Activated T-cell treated with anti-CD3 and anti-CD28 coated beads for 48 hours (primary cell): ENCODE measurements at places on chromosomes 3 and 15.

- DNase-seq, result no peak
Observed at GRCh38 chr3:115975796-115976195, 352.5 kb downstream of the GAP43 start.

- DNase-seq, result no peak
Observed at GRCh38 chr15:38054488-38054887, 120.0 kb downstream of the TMCO5A start.

- DNase-seq, result no peak
Observed at GRCh38 chr3:190502946-190503345, 10.9 kb upstream of the IL1RAP start.

- no peak for DNase-seq
Observed at GRCh38 chr15:75736256-75736655, 23.6 kb upstream of the CSPG4 start.

GRCh38 chr3:197521277-197522182 lies 34.2 kb downstream of the BDH1 start:
- no peak for DNase-seq

DNA sequence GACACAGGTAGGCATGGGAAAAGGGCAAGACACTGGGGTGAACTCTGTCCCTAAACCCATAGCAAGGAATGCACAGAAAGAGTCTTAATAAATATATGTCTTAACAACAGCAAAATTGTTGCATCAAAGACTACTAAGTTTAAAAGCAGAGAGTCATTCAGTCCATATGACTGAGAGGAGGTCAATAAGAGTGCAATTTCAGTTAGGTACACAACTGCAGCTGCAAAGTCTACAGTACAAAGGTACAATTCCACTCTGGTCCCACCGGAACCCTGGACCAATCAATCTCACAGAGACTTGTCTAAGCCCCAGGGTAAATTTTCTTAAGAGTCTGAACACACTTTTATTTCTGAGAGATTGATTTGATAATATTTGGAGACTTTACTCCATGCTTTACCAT lies 6.9 kb downstream of the CP start:
- DNase-seq, result no peak

DNA sequence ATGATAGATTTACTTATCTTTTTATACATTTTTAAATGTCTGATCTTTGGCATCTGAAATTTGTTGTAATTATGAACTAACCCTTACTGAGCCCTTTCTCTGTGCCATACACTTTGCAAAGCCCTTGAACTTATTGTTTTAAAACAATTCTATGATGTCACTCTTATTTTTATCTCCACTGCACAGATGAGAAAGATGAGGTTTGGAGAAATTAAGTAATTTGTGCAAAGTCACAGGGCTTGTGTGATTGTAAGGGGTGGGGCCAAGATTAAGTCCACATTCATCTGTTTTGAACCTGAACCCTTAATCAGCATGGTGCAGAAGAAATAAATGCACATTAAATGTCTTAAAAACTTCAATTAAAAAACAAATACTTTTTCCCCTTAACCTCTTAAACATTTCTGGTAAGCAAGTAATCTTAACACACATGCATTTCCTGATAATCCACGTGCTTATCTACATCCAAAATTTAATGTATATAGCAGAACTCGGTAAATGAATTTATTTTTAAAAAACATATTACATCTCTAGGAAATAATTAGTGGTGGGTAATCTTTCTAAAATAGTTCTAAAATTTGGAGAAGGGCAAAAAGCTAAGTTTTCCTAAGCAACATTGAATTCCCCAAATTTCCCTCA lies 189.8 kb upstream of the TBC1D5 start:
- DNase-seq, result no peak

- no peak for DNase-seq
Observed at GRCh38 chr3:113100063-113100462, 109.3 kb downstream of the GTPBP8 start.

DNA sequence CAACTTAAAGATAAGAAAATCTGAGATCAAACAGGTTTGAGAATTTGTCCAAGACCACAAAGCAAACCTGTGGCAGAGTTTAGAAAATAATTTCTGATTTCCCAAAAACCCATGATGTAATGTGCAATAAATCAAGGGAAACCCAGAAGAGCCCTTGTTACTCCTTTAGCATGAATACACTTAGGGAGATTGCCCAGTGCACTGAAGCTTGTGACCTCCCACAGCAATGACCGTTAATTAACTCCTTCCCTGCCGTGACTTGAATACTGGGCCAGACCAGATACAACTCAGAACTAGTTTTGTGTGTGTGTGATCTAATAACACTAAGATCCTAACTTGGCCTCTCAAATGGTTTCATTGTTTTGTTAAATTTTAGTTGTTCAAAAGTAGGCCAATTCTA lies 2.5 kb downstream of the PRKAR2A start:
- no peak for DNase-seq

DNA sequence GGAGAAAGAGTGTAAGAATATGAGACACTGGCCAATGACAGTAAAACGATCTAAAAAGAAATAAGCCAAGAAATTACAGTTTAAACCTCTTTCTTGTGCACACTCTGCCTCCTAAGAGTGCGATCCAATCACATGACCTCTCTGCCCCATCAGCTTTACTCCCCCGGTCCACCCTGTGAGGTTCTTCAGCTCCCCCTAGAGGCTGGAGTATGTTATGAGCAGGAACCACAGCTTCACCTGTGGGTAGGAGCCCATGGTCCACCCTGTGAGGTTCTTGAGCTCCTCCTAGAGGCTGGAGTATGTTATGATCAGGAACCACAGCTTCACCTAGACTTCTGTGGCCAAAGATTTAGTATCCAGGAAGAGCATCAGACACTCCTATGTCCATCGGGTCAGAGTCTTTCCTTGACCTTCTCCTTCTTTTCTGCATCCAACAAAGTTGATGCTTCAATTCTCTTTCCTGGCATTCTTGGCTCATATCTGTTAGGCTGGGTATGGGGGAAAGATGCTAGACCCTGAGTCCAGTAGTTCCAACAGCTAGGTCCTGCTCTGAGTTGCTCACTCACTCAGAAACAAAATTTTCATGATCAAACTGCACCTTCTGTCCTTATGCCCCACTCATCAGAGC lies 164.0 kb downstream of the MINAR1 start:
- DNase-seq, result peak; percentile 48

GRCh38 chr3:50233176-50233575 lies 2.8 kb upstream of the GNAI2 start:
- no peak for DNase-seq

GRCh38 chr15:88707771-88708654 lies 69.2 kb downstream of the ISG20 start:
- no peak for DNase-seq

- DNase-seq, result no peak
Observed at GRCh38 chr15:49418811-49419210, 4.2 kb upstream of the FGF7 start.

DNA sequence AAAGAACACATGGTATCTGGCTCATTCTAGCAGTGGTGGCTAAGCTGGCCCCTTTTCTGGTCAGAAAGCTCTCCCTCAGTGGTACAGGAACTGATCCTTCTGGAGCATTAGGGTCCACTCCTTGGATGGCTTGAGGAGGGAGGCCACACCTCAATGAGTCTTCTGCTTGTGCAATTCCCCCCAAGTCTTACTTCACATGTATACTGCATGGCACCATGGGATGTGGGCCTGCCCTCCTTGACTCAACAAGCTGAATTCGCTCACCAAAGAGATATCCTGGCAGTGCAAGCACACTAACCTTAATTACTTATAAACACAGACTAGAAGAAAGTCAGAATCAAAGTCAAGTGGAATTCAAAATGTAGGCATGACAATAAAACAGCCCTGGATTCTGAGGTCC lies 133.8 kb upstream of the SLC2A2 start:
- no peak for DNase-seq

DNA sequence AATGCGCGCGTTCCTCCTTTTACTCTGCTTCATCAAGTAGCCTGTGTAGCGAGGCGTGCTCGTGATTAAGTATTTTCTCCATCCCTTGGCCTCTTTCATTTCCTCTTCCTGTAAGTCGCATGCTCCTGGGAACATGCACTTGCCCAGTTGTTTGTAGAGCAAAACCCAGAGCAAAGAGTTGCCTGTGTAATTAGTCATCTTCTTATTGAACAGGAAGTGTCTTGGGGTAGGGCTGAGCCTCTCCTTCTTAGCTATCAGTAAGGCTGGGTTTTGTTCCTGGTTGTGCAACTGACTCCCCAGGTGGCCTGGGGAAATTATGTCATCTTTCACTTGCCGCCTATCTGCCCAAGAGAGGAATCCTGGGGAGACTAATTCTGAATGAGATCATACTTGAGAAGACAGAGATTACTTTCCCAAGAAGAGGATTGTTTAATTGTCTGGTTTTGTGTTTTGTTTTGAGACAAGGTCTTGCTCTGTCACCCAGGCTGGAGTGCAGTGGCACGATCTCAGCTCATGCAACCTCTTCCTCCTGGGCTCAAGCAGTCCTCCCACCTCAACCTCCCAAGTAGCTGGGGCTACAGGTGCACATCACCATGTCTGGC lies 14.9 kb downstream of the LIPH start:
- DNase-seq, result peak; percentile 43

- no peak for DNase-seq
Observed at GRCh38 chr3:89522155-89522554, 414.7 kb downstream of the EPHA3 start.

DNA sequence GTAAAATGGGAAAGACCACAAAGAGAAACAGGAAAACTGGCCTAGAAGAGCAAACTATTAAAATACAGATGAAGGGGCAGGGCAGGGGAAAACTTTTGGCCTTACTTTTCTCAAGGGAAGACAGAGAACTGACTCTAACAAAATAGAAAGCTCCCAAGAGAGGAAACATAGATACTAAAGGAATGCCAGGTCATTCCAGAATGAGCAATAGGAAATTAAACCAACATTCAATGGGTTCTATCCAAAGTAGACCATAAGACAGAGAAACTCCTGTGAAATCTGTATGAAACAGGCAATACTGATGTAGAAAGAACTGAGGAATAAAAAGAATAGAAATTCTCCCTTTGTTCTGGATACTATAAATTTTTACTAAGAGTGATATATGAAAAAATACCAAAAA lies 491.8 kb downstream of the MECOM start:
- no peak for DNase-seq

DNA sequence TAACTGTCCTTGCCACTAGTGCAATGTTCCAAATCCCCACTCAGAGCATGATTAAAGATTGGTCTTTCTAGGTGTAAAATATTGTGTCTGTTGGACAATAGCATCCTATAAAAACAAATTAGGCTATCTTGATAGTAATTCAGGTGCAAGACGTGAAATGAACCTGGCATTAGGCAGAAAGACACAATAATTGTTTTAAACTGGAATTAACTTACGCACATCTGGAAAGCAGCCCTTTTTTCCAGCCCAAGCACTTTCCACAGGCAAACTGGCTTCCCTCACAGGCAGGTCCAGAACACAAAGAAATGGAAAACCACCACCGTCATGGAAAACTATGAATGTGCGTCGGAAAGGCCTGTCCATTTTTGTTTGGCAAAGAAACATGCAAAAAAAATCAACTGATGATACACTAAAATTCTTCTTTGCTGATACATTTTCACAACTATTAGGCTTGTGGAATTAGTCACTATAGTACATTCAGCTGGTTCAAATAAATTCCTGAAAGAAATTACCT lies 474.7 kb upstream of the IL12A start:
- DNase-seq, result no peak

- DNase-seq, result no peak
Observed at GRCh38 chr15:71116366-71116765, 1.1 kb downstream of the THSD4 start.

DNA sequence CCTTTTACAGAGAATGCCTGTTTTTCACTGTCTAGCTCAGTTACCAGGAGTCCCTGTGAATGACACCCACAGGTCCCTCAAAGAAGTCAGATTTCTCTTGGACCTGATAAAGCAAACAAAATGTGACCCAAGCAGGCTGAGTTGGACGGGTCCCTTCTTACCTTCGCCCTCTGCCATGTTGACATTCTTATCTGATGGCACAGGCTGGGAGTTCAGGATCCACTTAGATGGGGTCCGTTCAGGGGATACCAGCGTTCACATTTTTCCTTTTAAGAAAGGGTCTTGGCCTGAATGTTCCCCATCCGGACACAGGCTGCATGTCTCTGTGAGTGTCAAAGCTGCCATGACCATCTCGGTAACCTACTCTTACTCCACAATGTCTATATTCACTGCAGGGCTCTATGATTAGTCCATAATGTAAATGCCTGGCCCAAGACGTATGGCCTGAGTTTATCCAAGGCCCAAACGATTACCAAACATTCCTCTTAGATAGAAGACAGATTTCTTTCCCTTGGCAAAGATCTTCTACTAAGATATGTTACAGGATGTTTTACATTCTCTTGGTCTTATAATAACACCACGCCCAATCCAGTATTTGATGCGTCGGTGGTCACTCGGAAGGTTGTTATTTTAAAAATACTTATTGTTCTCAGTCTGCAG lies 179.1 kb downstream of the THSD4 start:
- DNase-seq, result no peak

DNA sequence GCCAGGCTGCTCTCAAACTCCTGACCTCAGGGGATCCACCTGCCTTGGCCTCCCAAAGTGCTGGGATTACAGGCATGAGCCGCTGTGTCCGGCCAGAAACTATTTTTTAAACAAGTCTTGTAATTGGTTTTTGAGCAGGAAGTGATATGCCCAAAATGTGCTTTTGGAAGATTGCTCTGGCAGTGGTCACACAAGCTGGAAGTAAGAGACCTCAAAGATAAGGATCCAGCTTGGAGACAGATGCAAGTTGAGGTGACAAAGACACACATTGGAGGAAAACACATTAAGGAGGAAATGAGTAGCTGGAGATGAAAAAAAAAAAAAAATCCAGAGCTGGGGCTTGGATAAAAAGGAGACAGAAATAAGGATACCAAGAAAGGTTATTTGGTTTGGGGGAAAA lies 6.3 kb downstream of the TM4SF18 start:
- no peak for DNase-seq

DNA sequence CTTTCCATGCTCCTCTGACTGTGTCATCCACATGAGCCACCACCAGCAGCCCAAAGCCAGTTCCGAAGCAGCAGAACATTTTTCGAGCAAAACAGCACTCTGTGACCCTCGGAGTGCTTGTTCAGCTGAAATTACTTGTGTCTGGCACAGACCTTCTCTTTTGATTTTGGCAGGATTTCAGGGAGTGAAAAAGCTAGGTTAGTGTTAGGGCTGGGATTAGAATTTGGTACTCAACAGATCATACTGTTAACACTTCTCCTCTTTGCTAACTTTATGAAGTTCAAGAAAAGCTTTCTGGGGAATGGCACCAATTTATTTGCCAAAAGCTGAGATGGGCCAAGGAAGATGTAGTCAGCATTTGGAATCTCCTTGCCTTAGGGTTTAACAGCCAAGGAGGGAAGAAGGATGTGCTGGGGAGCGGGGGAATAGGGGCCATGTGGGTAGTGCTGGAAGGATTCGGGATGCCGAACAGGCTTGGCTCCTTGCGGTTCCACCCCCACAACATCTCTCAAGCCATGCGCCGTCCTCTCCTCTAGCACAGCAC lies 55.1 kb upstream of the TRA2B start:
- no peak for DNase-seq

DNA sequence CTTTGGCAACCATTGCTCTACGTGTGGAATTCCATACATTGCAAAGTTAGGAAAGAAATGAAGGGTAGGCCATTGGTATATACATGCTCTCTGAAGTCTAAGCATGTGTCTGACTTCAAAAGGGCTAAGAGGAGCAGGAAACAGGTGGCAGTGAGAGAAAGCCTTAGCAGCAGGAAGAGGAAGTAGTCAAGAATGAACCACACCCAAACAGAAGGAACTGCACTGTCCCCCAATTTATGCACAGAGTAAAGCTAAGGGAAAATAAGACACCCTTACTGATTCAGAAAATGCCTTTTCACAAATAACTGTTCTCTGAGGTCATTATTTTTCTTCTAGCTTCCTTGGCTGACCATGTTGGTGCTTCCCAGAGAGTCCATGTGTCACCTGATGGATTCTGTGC lies 575.4 kb downstream of the NTRK3 start:
- no peak for DNase-seq

- DNase-seq, result no peak
Observed at GRCh38 chr3:163644172-163644571, 1434.1 kb downstream of the SI start.
